Activated naive CD8-positive, alpha-beta T cell treated with anti-CD3 and anti-CD28 coated beads, Interleukin-2, amount 50 U/mL, for 16 hours (primary cell): ENCODE measurements at places on chromosomes 6 and 20.

DNA sequence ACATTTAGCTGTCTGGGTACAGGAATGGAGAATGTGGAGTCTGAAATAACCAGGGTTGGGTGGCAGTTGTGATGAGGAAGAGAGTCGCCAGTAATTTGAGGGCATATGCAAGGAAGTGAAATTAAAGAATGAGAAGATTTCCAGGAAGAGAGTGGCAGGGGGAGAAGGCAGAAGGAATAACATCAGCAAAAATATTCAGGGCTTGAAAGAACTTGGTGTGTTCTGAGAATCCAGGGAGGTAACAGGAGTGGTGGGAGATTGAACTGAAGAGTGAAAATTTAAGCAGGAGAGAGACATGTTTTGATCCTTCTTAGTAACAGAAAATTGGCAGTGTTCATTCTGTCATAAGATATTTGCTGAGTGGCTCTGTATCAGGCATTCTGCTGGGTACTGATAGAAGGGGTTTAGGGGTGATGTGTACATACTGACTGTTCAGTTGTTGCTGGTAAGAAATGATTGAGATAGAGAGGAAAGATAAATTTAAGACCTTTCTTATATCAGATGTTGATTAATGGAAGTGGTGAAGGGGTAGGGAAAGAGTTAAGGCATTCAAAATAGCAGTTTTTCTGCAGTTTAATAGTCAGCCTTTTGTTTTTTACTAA is 54.7 kb downstream of the PHF20 start:
- no peak for DNase-seq

GRCh38 chr20:60506061-60506460 is 547.8 kb downstream of the CDH26 start:
- DNase-seq, result no peak

GRCh38 chr20:63895202-63895951 is 451 bp downstream of the DNAJC5 start:
- no peak for DNase-seq

DNA sequence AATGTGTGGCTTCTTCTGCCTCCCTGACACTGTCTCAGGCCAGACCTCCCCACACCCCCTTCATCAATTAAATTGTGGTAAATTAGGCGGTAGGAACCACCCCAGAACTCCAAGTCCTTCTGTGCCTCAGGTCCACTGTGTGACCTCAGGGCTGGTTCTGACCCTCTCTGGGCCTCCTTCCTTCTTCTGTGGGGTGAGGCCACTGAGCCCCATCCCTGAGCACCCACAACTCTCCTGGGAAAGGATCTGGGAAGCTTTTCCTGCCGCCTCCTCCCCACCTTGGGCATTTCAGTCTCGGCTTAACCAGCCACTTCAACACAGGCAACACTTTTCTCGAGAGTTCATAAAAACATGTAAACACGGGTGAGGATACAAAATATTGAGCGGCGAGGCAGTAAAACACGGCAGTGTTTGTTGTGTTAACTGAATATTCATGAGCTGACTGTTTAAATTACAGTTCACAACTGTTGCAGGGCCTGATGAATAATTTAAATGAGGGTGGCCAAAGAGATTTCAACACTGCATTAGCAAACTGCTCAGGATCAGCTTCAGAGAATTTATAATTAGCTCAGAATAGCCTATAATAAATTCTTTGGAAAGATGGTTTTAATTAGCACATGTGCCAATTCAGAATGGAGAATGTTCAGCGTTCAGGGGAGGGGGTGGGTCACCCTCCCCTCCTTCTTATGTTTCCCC is 112.1 kb downstream of the TOX2 start:
- DNase-seq, result no peak

DNA sequence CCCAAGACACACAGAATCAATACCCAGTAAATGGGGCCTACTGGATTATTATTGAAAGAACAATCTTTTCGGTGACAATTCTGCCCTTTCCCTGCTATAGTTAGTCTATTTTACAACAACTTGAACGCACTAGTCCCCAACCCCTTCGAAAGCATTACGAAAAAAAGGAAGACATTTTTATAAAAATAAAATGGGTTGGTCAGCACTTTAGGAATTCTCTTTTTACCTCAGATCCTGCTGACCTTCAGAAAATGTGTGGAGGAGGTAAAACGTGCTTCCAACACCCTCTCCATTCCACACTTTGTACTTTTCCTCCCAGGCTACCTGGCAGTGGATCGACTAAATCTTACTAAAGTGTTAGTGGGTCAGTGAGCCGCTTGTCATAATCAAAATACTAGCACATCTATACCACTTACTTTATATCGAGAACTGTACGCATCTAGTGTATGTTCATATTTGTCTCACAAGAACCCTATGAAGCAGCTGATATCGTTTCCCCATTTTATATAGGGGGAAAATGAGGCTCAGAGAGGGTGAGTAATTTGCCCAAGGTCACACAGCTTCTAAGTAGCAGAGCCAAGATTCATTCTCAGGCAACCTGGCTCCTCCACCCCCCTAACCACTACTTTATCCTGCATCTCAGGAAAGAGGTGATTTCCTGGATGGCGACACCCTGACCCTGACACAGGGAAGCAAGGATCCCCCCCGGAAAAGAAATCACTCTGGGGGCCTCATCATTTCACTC is 10.6 kb downstream of the NFATC2 start:
- no peak for DNase-seq

DNA sequence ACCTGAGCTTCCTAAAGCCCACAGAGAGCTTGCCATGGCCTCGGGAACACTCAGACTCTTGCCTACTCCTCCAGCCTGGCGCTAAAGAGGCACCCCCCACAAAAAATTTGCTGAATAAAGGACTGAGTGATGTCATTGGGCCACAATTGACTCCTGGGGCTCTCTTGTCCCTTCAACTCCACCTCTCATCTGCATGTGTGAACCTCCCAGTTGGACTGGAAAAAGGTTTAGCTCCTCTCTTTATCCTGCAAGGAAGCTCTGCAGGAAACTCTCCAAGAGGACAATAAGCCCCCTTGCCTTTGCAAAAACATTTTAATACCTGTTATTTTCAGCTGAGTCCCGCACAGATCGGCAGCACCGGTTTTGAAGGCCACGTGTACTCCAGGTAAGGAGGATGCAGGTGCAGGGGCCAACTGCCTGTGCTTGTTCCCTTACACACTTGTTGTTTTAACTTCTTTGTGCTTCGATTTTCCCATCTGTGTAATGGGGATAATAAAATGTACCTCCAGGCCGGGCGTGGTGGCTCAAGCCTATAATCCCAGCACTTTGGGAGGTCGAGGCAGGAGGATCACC is 107.3 kb downstream of the TFAP2C start:
- DNase-seq, result no peak
